ENCODE measurements at places on chromosomes 13 and 19.

DNA sequence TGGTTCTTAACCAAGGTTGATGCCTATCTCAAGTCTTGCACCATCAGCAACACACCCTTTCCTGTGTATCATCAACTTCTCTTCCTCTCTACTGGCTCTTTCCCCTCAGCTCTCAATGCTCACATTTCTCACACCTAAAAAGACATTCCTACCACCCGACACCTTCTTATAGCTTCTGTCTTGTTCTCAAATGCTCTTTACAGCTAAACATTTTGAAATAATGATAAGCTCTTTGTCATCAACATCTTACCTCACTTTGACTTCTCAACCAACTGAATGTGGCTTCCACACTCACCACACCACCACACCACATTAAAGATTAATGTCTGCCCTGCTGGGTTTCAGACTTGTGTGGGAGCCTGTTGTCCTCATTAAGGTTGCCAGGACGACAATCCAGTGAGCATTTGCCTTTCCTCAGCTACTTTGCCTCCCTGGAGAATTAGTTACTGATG, 67.8 kb downstream of the RXFP2 start:
- DNase-seq = no peak

DNA sequence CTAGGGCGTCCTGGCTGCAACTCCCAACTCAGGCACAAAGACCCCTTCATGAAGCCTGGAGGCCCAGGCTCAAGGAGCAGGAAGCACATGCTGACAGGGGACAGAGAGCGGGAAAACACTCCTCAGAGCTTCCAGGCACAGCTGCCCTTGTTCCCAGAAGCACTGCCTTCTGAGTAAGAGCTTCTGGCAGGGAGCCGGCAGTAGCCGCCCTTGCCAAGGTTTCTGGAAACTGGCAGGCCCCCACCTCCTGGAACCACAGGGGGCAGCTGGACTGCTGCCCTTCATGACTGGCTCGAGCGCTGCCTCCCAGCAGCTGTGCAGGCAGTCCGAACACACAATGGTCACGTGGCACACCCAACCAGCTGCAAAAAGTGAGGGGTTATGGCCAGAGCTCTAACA, 33.6 kb upstream of the EPHX3 start:
- no peak for DNase-seq

- no peak for DNase-seq
Measured at GRCh38 chr13:30339738-30340330, 32.5 kb upstream of the KATNAL1 start.

- DNase-seq = peak; percentile 68
Measured at GRCh38 chr19:29836409-29836825, 24.6 kb downstream of the CCNE1 start.

DNA sequence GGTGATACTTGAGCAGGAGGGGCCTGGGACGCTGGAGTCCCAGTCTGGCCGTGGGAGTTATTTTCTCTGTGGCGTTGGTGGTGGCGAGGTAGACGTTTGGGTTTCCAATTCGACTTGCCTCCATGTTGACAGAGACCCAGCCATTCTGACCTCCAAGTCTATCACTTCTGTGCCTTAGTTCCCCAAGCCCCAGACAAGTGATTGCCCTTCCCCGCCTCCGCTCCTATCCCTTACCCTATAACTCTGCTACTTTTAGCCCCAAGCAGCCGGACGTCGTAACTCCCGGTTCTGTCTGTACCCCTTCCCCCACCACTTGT, 549 bp downstream of the TIMM50 start:
- no peak for DNase-seq

GRCh38 chr13:74444864-74445479, 310.8 kb upstream of the KLF12 start:
- no peak for DNase-seq

GRCh38 chr13:34459856-34460255, 482.2 kb upstream of the NBEA start:
- DNase-seq = no peak

DNA sequence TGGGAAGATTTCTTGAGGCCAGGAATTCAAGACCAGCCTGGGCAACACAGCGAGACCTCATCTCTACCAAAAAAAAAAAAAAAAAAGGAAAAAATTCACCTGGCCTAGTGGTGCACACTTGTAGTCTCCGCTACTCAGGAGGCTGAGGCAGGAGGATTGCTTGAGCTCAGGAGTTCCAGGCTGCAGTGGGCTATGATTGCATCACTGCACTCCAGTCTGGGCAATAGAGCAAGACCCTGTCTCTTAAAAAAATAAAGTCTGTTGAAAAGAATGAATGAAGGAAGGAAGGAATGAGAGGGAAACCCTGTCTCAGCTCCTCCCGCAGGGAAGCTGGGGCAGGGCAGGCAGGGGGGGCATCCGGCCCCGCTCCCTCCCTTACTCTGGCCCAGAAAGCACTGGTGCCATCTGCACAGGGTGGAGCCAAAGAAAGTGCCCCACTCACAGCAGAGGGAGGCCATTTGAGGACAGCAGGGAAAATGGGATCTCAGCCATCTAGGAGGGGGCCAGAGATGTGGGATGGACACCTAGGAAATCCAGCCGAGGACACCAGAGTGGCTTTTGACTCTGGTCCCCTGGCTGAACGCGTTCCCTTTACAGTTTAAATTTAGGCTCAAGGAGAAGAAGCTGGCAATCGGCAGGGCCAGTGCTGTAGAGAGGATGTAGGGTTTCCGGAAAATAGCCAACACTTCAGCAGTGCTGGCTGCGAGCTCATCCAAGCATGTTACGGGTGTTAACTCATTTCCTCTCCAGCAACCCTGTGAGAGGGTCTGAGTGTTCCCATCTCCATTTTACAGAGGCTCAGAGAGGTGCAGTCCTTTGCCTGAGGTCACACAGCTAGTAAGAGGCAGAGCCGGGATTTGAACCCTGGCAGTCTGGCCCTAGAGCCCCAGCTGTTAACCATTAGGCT, 3.6 kb upstream of the HPN start:
- no peak for DNase-seq

GRCh38 chr19:6470173-6470572, 6.1 kb downstream of the CRB3 start:
- no peak for DNase-seq

- no peak for DNase-seq
Measured at GRCh38 chr13:23810685-23811240, 78.4 kb downstream of the MIPEP start.

GRCh38 chr13:41837629-41838028, 123.3 kb downstream of the VWA8 start:
- DNase-seq = no peak

GRCh38 chr19:38323291-38323690, 3.6 kb downstream of the KCNK6 start:
- no peak for DNase-seq

DNA sequence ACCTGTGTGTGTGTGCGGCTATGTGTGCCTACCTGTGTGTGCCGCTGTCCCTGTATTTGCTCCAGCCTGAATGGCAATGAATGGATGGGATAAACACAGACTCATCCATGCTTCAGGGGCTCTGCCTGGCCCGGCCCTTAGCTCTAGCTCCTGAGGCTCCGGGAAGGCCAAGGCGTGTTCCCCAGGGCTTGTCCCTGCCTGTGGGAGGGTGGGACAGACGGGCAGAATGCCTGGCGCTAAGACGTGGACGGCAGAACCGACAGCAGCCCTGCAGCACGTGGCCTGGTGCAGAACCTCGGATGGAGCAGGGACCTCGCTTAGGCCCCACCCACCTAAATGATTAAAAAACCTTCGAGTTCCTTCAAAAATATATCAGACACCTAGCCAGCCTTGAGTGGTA, 57.8 kb upstream of the C13orf46 start:
- DNase-seq = no peak

DNA sequence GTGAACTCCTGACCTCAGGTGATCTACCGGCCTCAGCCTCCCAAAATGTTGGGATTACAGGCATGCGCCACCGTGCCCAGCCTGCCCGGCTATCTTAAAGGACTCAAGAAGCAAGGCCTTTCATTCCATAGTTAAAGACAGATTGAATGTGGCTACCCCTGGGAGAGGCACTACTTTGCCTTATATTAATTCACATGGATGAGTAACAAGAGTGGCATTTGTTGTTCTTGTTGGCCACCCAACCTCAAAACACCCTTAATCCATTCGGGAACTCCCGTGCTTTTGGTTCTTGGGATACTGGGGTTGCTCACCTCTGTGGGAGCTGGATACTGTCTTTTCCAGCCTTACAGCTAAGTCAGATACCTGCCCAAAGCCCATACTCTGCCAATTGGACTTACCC, 34.4 kb upstream of the ABCC4 start:
- no peak for DNase-seq

DNA sequence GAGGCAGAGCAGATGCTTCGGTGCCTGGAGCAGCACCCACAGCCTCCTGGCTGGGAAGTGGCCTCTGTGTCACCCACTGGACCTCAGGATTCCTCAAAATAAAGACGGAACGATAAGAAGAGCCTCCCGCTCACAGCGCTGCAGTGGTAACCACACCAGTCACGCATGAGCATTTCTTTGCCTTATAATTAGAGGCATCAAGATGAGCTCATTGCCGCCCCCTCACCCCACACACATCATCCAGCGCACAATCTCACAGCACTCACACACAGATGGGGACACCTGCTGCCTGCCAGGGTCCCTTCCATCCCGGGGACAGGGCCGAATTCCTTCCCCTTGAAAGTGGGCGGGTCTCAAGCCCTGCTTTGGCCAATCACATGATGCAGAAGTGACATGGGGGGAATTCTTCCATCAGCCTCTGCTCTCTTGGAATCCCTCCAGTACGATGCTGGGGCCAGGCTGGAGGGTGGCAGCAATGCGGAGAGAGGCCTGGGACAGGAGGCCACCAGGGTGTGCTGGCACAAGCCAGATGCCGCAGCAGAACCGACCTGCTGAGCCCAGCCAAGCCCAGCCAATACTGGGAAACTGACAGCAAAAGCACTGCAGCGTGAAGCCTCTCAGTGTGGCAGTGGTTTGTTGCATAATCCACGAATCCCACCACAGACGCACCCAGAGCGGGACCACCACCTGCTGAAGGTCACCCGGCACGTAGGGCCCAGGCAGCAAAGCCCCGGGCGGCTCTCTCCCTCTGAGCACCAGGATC, 16.0 kb downstream of the PIP5K1C start:
- DNase-seq = no peak

- DNase-seq = no peak
Measured at GRCh38 chr19:328025-328505, 16.5 kb downstream of the MIER2 start.

DNA sequence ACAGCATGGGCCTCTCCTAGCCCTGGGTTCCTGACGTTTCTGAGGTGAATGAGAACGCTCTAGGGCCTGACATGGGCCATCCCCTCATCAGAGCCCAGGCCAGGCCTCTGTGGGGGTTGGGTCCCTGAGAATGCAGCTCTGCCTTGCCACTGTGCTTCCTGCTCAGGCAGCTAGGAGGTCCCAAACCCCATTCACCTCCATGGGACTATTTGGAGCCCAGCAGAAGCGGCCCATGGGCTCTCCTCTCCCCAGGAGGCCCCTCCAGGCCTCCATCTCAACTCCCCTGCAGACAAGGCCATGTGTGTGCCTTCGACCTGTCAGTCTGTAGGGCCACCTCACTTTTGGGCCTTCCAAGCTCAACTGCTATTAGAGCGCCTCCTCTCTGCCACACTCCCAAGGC, 36.9 kb downstream of the ELL start:
- DNase-seq = no peak

DNA sequence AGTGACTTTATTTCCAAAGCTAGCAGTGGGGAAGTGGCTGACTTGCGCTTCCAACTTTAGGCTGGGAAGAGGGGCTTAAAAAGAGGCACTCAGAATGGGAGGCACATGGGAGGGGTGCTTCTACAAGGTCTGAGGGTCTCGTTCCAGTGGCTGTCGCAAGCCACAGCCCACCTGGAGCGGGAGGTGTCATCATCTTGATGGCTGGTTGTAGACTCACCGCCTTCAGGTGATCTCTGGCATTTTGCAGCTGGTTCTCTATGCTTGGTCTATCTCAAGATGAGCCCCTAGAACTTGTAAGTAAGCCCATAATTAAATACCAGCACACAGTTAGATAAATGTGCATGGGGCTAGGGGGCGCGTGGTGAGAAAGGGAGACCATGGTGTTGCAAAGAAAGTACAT, 9.2 kb downstream of the TEX29 start:
- no peak for DNase-seq

Measured in activated naive CD8-positive, alpha-beta T cell treated with anti-CD3 and anti-CD28 coated beads for 36 hours (primary cell).